ENCODE measurements at places on chromosomes 4 and X.

DNA sequence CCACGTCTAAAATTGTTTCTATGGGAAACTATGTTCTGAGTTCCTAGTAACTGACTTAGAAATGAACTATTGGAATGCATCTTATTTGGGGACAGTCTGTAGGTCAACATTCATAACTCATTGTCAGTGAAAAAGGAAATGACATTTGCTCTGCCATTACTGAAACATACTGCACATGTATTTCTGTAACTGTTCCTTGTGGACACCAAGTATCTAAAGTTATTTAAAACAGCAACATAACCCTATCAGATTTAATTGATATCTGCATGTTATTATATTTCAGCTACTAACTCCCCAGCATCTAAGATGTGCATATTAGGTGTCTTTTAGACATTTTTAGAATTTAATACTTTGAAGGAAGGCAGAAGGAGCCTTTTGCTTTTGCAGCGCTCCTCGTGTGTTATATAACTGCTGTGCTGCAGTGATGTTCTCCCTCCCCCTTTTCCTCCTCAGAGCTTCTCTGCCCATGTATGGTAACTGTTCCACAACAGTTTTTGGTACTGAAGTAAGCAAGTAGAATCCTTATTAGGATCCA, 37.2 kb upstream of the TMEM131L start:
- DNase-seq: no peak

- no peak for DNase-seq
Observed at GRCh38 chrX:123607806-123608205, 125.0 kb downstream of the THOC2 start.

DNA sequence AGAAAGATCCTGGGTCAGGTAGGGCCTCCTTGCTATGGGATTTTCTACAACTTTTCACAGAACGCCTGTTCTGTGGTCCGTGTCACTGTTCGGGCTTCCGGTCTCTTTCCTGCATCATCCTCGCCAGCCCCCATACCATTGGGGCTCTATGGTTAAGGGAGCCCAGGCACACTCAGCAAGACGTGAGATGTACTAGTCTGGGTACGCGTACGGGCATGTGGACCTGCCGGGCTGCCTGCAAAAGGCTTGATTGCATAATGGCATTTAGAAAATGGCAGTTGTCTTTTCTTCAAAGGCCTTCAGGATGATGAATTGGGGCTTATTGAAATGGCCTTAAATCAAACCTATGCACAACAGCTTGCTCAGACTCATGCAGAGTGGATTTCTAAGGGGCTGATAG, 86.7 kb downstream of the CNGA2 start:
- DNase-seq: no peak

- no peak for DNase-seq
Observed at GRCh38 chrX:110000000-110000399, 2.9 kb upstream of the TMEM164 start.

- no peak for DNase-seq
Observed at GRCh38 chrX:10467793-10468192, 152.6 kb downstream of the MID1 start.

Data from forelimb muscle (tissue), 1 donor.